ENCODE measurements at places on chromosomes 16 and 17. TPM values are rescaled to one million over a fixed set of nuclear protein-coding genes. Genes with fewer than 3 reads are reported as not detected.
A peak's percentile ranks its signal among the peaks of the same experiment; 100 is the strongest.

DNA sequence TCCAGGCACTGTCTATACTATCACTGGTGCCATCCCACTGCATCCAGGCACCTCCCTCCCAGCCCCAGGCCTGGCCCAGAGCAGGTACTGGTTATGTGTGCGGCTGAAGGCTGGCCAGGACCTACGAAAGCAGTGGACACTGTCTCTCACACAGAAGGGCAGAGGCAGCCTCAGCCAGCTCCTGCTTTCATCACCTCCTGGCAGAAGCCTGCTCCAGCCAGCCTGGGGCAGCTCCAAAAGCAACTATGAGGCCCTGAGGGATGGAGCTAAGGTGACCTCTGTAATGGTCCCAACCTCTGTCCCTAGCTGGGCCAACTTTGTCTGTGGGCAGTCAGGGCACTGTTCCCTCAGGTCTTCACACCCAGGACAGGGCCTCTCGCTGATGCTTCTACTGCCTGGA lies 18.8 kb downstream of the HSD11B2 start:
- no peak overlapping the region for H3K27ac ChIP-seq
- H3K36me3 ChIP-seq, result peaks cover 7% of the 10 kb centered on the region
- DNase-seq, result no peak

KRTAP3-1 gene
- total RNA-seq, result 1.3 TPM

SLC2A4 gene
- 1.8 TPM for total RNA-seq

DNA sequence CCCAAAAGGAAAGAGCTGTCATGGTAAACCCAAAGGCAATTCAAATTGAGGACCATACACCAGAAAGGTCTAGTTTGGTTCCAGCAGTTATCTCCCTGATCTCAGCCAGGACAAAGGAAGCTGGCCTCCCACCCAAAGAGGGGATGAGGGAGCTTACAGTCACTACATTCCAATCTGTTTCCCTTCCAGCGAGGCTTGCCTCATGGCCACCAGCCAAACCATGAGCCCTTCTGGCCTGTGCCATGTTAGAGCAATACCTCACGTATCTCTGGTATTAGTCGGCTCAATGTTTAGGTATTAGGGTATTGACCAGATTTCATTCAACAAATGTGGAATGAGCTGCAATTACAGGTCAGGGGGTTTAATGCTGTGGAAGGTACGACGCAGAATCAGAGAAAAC lies 8.4 kb downstream of the NDUFAB1 start:
- no peak overlapping the region for H3K4me3 ChIP-seq
- peaks cover 29% of the 10 kb centered on the region for H3K36me3 ChIP-seq
- no peak for DNase-seq
- no peaks in the 10 kb centered on the region for H3K27me3 ChIP-seq

DNA sequence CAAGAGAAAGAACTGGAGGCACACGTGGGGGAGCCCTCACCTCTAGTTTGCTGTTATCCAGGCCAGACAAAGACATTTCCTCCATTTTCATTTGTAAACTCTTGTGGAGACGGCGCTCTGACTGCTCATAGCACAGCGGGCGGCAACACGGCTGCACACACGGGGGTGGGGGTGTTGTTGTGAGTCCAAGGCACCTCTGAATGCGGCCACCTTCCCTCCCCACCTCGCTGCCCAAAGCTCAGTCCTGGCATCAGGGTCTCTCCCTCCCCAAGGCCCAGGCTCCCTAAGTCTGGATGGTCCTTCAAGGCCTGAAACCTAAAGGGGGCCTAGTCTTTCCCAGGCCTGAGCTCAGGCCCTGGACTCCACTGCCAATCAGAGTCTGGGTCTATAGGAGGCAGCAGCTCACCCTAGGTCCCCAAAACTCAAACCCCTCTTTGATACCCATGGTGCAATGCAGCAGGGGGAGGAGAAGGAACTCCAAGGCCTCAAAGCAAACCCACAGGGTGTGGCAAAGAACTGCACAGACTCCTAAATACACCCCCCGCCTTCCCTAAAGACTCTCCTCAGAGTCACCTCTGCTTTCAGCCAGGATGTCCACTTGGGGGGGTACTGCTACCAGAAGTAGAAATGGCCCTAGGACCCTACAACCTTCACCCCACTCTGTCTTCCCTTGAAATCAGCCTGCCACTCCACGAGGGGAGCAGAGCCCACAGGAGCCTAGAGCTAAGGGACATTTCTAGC lies 1.5 kb downstream of the ATXN7L3 start:
- peak overlapping the region; percentile 90 for H3K27ac ChIP-seq
- no peak for DNase-seq
- H3K36me3 ChIP-seq, result peaks cover 12% of the 10 kb centered on the region
- H3K4me3 ChIP-seq, result peak overlapping the region; percentile 75
- H3K4me1 ChIP-seq, result peaks cover 28% of the 10 kb centered on the region

Data from mesothelial cell of epicardium (in vitro differentiated cells).